Stimulated activated CD4-positive, alpha-beta T cell treated with anti-CD3 and anti-CD28 coated beads, Interleukin-12 subunit alpha, Interleukin-12 subunit beta, amount 100 ng/mL, for 24 hours (primary cell): ENCODE measurements at places on chromosomes 7 and 10.

DNA sequence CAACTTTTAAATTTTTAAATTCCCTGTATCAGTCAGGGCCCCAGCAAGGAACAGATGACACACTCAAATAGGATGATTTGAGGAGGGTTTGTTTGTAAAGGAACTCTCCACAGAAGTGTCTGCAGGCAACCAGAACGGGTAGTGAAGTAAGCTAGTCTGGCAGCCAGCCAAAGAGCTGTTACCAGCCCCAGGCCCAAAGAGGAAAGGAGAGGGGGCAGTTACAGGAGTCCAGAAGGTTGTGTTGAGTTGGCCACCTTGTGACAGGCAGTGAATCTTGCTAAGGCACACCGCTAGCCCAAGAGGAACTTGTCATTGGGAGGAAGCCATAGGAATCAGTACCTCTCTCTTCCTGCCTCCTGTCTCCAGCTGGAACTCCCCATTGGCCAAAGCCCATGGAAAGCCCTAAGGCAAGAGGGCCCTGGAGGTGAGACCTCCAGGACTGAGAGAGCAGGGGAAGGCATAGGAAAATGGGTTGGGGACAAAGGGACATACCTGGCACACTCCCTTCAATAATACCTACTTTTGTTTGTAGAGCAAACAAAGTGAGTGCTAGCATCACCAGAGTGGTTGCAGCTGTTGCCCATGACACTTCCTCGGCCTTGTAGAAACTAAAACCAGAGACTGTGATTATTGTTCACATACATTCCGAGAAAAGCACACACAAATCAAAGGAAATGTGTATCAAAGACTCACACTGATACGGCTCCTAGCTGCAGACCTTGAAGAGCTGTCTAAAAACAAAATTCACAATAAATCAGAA lies 25.4 kb upstream of the GATAD1 start:
- DNase-seq: no peak

DNA sequence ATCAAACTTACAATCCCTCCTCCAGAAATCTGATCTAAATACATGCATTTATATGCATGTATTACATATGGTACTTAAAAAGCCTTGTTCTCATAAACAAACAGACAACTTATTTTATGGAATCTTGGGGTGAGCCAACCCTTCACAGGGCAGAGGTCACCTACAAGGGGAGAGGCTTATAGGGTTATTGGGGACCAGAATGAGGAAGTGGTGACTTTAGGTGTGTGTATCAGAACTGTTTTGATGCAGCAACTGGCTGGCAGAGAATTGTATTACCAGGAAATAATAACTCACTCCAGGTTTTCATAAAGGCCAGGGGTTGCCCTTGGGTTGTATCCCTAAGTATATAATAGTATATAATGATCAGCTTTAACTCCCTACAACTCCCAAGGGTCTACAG lies 91.1 kb downstream of the SVIL start:
- DNase-seq: no peak

DNA sequence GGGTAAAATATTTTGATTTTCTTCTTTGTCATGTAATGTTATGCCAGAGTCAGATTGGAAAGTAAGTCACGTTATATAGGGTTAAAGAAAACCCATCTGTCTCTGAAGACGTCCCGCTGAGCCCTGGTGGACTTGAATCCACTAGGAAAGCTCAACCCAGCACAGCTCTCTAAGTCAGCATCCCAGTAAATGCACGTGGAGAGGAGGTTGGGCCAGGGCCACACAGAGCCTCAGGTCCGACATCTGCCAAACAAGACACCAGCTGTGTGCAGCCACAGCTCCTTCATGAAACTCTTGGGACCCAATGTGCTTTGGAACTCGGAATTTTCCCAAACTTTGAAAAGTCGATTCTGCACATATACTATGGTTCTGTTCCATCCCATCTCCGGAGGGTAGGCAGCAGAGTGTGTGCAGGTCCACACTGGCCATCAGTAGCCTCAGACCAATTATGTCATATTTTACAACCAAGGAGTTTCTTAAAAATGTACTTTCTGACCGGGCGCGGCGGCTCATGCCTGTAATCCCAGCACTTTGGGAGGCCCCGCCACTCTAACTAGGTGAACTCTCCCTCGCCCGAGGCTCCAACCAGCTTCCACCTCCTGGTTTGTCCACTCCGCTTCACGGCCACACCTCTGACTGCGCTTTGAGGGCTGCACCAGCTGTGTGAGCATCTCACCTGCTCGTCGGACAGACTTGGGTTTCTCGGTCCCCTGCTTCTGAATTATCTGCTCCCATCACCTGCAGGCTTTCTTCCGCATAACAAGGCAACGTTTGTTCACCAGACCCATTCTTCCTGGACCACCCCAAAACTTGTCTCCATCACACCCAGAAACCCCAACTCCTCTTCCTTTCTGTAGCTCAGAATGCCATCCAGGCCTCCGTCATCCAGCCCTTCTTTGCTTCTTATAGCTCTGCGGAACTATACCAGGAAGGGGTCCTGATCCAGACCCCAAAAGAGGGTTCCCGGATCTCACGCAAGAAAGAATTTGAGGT lies 29.7 kb upstream of the DNAJB6 start:
- DNase-seq: no peak

GRCh38 chr7:98133181-98133580 lies 26.5 kb downstream of the LMTK2 start:
- DNase-seq: no peak

DNA sequence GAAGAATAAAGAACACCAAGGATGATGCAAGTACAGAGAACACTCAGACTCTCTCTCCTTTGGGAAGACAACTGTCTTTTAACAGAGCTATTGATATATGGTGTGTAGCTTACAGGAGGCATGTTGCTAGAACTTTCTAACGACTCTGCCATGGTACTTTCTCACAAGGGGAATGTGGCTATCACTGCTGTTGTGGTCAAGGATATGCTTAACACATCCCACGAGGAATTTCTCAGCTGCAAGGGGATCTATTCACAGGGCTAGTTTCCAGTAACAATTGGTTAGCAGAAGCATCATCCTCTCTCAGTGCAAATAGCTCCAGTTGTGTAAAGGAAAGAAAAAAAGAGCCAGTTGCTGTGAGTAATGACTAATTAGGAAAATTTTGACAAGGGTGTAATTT lies 826.0 kb downstream of the SORCS1 start:
- DNase-seq: no peak

DNA sequence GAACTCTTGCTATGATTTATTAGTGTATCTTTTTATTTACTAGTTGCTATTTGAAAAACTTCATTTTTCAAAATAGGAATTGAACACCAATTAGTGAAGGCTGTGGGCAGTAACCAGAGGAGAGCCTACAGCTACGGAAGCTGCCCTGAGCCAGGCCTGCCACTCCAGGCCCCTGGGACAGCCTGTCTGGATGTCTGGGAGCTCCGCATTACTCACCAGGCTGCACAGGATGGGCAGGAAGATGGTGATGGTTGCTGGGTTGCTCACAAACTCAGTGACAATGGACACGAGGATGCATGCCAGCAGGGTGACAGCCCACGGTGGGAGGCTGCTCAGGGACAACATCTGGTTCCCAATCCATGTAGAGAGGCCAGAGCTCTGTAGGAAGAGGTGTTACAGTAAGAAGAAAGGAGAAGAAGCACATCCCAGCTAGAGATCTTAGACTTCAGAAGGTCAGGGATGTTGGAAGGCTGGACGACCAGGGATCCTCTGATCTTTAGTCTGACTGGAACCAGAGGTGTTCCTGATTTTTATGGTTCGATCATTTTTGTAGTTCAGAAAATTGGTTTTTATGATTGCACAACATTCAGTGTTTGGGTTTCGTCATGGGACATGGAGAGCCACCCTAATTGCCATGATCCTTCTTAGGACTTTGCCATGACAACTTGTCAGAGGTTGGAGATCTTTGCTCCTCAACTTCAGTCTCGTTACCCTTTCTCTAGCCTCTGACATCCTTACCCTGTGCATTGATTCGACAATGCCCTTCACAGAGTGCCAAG lies 23.2 kb downstream of the STMP1 start:
- DNase-seq: no peak

- DNase-seq: no peak
Observed at GRCh38 chr7:133152875-133153274, 71.0 kb upstream of the CHCHD3 start.

DNA sequence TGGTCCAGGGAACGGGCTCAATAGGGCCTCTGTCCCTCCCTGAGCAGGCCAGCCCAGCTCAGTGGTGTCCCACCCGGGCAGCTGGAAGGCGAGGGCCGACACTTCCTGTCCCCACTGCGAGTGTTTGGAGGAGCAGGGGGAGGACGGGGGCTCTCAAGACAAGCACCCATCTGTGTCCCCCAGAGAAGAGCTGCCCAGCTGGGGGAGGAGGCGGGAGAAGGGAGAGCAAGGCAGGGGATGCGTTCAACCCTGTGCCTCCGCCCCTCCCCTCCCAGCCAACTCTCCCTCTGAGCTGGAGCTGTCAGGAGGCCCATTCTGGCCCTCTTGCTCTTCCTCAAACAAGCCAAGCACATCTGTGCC lies 35.7 kb downstream of the ZCCHC24 start:
- DNase-seq: no peak

DNA sequence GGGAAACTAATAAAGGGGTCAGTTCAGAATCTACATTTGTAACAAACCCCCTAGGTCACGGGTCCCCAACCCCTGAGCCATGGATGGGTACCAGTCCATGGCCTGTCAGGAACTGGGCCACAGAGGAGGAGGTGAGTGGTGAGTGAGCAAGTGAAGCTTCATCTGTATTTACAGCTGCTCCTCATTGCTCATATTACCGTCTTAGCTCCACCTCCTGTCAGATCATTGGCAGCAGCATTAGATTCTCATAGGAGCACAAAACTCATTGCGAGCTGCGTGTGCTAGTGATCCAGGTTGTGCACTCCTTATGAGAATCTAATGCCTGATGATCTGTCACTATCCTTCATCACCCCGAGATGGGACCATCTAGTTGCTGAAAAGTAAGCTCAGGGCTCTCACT lies 88.4 kb upstream of the MPP7 start:
- no peak for DNase-seq

DNA sequence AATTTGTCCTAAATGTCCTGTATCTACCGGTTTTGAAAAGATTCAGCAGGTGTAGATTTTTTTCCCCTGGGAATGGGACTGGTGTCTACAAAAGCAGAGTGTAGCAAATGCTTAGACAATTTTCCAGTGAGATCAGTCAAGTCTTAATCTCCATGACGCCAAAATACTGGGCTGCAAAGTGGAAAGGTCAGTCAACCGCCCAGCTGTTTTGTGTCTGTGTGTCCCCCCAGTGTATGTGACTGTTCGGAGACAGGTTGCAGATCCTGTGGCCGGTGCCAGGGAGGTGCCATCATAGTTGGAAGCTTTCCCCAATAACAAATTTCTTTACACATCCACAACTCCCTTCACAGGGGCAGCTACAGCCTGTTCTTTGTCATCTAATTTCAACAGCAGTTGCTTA lies 263.8 kb downstream of the ARHGAP12 start:
- DNase-seq: no peak

- DNase-seq: no peak
Observed at GRCh38 chr10:130066743-130067142, 43.9 kb downstream of the C10orf143 start.

DNA sequence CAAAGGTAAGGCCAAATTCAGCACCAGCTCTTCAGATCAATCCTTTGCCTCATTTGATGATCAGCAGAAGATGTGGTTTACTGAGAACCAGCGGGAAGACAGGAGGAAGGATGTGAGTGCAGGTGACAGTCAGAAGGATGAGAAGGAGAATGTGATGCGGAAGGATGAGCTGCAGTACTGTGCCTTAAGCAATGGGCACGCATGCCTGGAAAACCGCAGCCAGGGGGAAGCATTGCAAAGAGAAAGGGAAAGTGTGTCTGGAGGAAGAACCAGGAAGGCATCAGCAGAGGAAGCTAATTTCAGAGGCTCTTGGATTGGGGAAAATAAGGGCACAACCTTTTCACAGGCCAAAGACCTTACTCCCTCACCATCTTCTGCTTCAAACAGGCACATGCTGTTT lies 25.7 kb downstream of the C10orf71 start:
- no peak for DNase-seq

DNA sequence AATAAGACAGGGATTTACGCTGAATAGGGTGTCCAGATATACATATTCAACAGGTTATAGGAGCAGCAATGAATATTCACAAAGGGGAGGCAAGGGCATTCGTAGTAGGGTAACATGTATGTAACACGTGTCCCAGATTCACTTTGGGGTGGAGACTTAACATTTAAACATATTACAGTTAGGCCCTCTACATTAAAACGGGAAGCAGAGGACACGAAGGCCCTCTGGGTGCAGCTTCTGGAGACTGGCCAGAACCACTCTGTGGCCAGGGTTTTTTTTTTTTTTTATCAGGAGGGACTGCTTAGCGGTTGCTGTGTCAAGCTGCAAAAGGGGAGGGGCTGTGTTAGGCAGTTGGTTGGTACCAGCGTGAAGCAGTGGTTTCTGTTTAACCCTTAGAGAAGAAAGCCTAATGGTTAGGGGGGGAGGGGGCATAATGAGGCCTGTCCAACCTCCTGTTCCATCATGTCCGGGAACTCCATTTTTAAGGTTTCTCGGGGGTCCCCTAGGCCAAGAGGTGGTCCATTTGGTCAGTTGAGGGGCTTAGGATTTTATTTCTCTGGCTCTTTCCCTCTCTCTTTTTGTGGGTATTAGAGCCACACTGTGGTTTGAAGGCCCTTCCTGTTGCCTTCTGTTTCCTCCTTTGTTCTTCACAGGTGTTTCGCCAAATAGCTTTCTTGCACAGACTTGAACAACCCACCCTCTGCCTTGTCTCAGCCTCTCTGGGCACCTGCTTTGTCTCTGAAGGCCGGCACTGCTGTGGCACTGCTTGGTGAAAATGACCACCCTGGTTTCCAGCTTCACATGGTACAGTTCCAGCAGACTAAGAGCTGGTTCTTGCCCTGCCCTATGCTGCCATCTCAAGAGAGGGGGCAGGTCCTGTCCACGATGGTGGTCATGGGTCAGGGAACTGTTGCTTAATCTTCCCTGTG lies 26.4 kb downstream of the PRF1 start:
- no peak for DNase-seq

DNA sequence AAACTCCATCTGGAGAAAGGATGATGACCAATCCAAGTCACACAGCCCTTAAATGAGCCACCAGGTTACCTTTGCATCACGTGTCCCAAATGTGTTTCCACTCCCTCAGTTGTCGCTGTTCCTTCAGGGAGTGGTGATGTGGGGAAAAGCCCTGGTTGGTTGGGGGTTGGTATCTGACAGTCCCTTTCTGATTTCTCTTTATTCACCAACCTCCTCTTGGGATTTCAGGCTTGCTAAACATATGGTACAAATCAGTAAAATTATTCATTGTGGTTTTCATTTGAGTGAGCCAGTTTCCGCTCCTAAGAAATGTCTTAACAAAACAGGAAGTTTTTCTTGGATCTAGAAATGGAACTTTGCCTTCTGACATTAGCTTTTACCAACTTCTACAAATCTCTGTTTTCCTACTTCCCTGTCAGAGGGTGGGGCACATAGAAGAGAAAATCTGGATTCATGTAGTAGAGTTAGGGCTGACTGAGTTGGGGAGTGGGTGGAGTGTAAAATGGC lies 40.0 kb upstream of the KMT2E start:
- no peak for DNase-seq

GRCh38 chr10:99435986-99436638 lies 5.7 kb upstream of the GOT1 start:
- no peak for DNase-seq

GRCh38 chr10:86373828-86374227 lies 7.2 kb upstream of the GRID1 start:
- DNase-seq: no peak
